Suprapubic skin (tissue), 4 donors: ENCODE measurements at places on chromosomes 7 and 10.

GRCh38 chr7:158097453-158098124 lies 490.0 kb downstream of the PTPRN2 start:
- no peaks in the 10 kb centered on the region for H3K4me1 ChIP-seq
- H3K36me3 ChIP-seq, result no peaks in the 10 kb centered on the region
- no peak overlapping the region for H3K27ac ChIP-seq
- H3K27me3 ChIP-seq, result no peaks in the 10 kb centered on the region
- H3K4me3 ChIP-seq, result no peak overlapping the region

DNA sequence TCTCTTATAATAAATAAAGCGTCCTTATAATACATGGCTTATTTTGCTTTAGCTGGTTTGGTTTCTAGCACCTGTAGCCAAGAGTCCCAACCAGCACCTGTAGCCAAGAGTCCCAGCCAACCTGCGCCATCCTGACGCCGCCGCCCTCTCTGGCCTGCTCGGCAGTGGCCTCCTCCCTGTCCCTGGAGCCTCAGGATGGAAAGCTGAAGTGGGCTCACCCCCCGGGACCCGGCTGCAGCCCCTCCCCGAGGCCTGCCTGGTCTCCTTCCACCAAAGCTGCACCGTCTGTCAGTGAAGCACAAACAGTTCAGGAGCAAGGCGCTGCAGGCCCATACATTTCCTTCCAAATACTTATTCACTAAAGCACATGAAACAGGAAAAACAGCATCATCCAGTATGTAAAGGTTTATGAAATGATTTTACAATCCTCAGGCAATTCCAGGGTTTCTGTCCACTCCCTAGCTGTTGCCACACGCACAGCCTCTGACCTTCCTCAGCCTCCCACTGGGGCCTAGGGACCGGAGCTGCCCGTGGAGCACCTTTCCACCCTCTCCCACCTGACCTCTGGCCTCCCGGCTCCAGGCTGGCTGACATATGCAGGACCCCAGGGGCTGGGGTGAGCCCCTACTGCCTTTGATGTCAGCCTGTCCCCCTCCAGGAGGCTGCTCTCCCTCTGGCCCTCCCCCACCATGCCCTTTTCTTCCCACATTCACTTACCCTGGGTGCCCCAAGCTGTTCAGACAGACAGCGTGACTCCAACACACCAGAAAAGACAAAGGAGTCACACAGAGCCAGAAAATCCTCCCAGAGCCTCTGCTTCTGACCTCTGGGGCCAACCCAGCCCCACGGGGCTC lies 149.6 kb upstream of the PPP2R2D start:
- peaks cover 52% of the 10 kb centered on the region for H3K27me3 ChIP-seq
- DNase-seq, result no peak
- H3K4me3 ChIP-seq, result no peak overlapping the region
- no peaks in the 10 kb centered on the region for H3K36me3 ChIP-seq
- H3K4me1 ChIP-seq, result no peaks in the 10 kb centered on the region

DNA sequence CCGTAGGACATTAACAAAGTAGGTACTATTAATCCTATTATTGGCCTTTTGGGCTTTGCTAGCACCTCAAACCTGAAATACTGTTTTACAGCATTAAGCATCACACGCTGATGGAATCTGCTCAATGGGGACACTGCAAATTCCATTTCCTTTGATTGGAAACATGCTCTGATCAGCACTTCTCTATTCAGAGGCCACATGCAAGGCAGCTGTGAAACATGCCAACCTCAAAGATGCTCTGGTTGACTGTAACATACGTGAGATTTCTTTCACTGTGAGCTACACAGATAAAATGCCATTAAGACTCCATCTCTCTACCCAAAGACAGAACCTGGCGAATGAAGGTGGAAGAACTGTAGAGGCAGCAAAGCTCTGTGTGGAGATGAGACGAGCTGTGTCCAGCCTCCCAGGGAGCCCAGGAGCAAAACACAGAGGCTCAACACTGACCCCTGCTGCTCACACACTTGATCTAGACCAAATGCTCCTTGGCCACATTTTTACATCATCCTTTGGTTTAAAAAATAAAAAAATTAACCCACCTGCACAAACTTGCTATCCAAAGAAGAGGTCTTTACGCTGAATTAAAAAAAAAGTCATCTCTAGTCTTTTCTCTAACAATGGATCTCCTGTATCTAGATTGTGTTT lies 8.0 kb downstream of the RSU1 start:
- H3K4me3 ChIP-seq, result no peak overlapping the region
- no peak for DNase-seq
- peaks cover 2% of the 10 kb centered on the region for H3K36me3 ChIP-seq
- H3K27me3 ChIP-seq, result no peaks in the 10 kb centered on the region
- peaks cover 6% of the 10 kb centered on the region for H3K4me1 ChIP-seq

GRCh38 chr7:4170997-4171786 lies 510.9 kb upstream of the FOXK1 start:
- H3K27me3 ChIP-seq, result no peaks in the 10 kb centered on the region
- peaks cover 6% of the 10 kb centered on the region for H3K4me1 ChIP-seq

- H3K4me1 ChIP-seq, result no peaks in the 10 kb centered on the region
- H3K27ac ChIP-seq, result no peak overlapping the region
- no peak for DNase-seq
- no peaks in the 10 kb centered on the region for H3K27me3 ChIP-seq
- H3K36me3 ChIP-seq, result no peaks in the 10 kb centered on the region
Observed at GRCh38 chr7:19377611-19378344, 232.6 kb upstream of the FERD3L start.

- no peaks in the 10 kb centered on the region for H3K36me3 ChIP-seq
- H3K27me3 ChIP-seq, result peaks cover 9% of the 10 kb centered on the region
- no peak for DNase-seq
- no peak overlapping the region for H3K4me3 ChIP-seq
- H3K27ac ChIP-seq, result no peak overlapping the region
- H3K4me1 ChIP-seq, result no peaks in the 10 kb centered on the region
Observed at GRCh38 chr10:117431160-117431559, 55.9 kb upstream of the PDZD8 start.

- H3K27me3 ChIP-seq, result no peaks in the 10 kb centered on the region
- H3K4me3 ChIP-seq, result no peak overlapping the region
- no peaks in the 10 kb centered on the region for H3K36me3 ChIP-seq
- no peak for DNase-seq
- H3K4me1 ChIP-seq, result no peaks in the 10 kb centered on the region
Observed at GRCh38 chr7:72159911-72160310, 252.2 kb downstream of the CALN1 start.

DNA sequence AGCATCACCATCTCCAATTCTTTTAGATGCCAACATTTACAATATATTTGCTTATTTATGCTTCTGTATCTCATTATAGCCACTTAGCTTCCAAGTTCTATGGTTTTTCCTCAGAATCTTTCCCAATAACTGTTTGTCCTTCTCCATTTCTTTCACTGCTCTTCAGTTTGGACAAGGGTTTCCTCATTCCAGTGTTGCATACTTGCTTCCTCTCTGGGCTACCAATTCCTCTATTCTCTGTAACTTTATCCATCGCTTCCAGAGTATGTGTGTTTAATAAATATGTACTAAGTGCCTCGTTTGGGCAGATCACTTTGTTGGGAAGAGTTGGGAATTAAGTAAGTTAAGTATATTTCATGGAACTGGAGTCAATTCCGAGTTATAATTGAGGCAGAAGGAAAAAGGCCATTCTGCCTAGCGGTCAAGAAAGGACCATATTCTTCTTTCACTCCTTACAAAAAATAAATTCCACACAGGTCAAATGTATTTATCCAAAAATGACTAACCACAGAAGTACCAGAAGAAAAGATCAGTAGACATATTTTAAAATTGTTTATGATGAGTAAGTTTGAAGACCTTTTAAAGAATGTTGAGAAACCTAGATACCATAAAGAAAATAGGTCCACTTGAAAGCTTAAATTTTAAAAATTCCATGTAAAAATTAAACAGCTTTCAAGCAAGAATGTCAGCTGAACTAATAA lies 10.8 kb downstream of the STAMBPL1 start:
- H3K27me3 ChIP-seq, result no peaks in the 10 kb centered on the region
- peaks cover 13% of the 10 kb centered on the region for H3K4me1 ChIP-seq
- no peak overlapping the region for H3K27ac ChIP-seq
- DNase-seq, result no peak
- no peak overlapping the region for H3K4me3 ChIP-seq

DNA sequence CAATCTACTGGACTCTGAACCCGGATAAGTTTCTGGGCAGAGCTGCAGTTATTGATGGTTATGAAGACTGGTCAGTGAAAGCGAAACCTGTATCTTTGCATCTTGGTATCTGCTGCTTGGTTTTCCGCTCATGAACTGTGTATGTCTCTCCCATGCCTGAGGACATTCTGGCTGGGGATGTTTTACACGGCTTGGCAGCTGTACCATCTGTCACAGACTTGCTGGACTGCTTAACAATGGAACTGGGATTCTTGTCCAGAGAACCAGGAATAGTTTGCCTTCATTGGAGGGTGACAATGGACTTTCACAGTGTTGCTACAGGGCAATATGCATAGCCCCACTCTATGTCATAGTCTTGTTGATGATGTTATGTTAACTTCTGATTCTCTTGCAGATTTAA lies 119.9 kb upstream of the TMEM106B start:
- no peaks in the 10 kb centered on the region for H3K27me3 ChIP-seq
- H3K27ac ChIP-seq, result no peak overlapping the region
- H3K36me3 ChIP-seq, result no peaks in the 10 kb centered on the region
- H3K4me1 ChIP-seq, result peaks cover 2% of the 10 kb centered on the region

GRCh38 chr10:104323085-104323484 lies 15.2 kb downstream of the ITPRIP start:
- no peak overlapping the region for H3K4me3 ChIP-seq
- DNase-seq, result no peak
- no peaks in the 10 kb centered on the region for H3K36me3 ChIP-seq
- H3K4me1 ChIP-seq, result peaks cover 100% of the 10 kb centered on the region
- H3K27ac ChIP-seq, result peak overlapping the region; percentile 93
- no peaks in the 10 kb centered on the region for H3K27me3 ChIP-seq

DNA sequence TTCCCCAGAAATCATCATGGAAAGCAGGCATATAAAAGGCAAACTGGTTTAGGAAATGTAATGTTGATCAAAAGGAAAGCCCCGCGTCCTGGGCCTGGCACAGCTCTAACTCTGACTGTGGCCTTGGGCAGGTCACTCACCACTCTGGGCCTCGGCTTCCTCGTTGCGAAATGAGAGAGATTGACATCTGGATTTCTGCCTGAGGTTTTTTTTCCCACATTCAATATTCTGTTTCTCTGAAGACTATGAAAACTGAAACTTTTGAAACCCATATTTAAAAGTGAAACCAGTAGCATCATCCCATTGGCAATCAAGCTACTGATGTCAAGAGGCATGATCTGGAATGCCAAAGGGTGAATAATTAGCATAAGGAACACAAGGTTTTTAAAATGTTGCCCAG lies 369.7 kb upstream of the NPVF start:
- H3K27me3 ChIP-seq, result no peaks in the 10 kb centered on the region
- H3K4me3 ChIP-seq, result no peak overlapping the region
- H3K4me1 ChIP-seq, result peaks cover 9% of the 10 kb centered on the region

DNA sequence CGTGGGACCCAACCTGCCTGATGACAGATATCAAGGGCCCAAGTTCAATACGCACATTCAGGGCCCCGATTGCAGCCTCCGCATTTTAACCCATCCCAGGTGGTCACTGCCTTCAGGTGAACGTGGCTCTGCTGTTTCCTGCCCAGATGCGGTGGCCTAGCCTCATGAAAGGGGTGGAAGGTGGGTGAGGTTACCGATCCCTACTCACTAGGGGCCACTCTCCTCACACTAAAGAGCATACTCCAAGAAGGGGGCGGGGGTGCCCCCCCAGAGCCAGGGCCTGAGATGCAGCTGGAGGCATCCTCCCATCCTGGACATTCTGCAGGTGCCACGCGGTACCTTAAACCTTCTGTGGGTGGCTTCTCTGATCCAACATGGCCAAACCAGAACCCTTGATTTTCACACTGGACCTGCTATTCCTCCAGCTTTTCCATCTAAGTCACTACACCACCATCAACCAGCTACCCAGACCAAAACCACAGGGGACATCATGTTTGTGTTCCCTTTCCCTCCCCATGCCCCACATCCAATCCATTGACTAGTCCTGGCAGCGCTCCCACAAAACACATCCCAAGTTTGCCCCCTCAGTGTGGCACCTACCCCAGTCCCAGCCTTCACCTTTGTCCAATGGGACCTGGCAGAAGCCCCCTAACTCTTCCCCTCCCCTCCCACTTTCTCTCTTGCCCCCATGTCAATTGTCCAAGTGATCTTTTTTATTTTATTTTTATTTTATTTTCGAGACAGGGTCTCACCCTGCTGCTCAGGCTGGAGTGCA lies 30.0 kb downstream of the PRLHR start:
- H3K4me3 ChIP-seq, result no peak overlapping the region
- no peaks in the 10 kb centered on the region for H3K27me3 ChIP-seq
- H3K36me3 ChIP-seq, result no peaks in the 10 kb centered on the region
- no peak overlapping the region for H3K27ac ChIP-seq
- peaks cover 14% of the 10 kb centered on the region for H3K4me1 ChIP-seq
- DNase-seq, result no peak

DNA sequence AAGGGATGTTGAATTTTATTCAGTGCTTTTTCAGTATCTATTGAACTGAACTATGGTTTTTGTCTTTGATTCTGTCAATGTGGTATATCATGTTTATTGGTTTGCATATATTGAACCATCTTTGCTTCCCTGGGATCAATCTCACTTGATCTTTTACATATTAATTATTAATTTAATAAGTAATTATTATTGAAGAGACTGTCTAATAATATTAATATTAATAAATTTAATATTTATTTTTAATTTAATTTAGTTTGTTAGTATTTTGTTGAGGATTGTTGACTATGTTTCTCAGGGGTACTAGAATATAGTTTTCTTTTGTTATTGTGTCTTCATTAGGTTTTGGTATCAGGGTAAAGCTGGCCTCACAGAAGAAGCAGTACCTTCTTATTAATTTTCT lies 26.5 kb upstream of the TRA2A start:
- H3K27me3 ChIP-seq, result peaks cover 3% of the 10 kb centered on the region
- no peak for DNase-seq
- no peak overlapping the region for H3K4me3 ChIP-seq
- no peaks in the 10 kb centered on the region for H3K4me1 ChIP-seq
- H3K27ac ChIP-seq, result no peak overlapping the region
- no peaks in the 10 kb centered on the region for H3K36me3 ChIP-seq

GRCh38 chr7:37000511-37000910 lies 276.2 kb upstream of the AOAH start:
- H3K27me3 ChIP-seq, result no peaks in the 10 kb centered on the region
- DNase-seq, result no peak
- H3K4me3 ChIP-seq, result no peak overlapping the region
- H3K4me1 ChIP-seq, result no peaks in the 10 kb centered on the region

GRCh38 chr7:134461916-134462315 lies 3.0 kb upstream of the AKR1B1 start:
- DNase-seq, result no peak
- no peaks in the 10 kb centered on the region for H3K36me3 ChIP-seq
- H3K27me3 ChIP-seq, result no peaks in the 10 kb centered on the region
- peaks cover 7% of the 10 kb centered on the region for H3K4me1 ChIP-seq
- H3K27ac ChIP-seq, result no peak overlapping the region

GRCh38 chr7:116111475-116111874 lies 80.9 kb upstream of the TFEC start:
- no peaks in the 10 kb centered on the region for H3K27me3 ChIP-seq
- DNase-seq, result no peak
- no peak overlapping the region for H3K27ac ChIP-seq
